ENCODE measurements at places on chromosomes 11 and 22.
A peak's percentile ranks its signal among the peaks of the same experiment; 100 is the strongest.

DNA sequence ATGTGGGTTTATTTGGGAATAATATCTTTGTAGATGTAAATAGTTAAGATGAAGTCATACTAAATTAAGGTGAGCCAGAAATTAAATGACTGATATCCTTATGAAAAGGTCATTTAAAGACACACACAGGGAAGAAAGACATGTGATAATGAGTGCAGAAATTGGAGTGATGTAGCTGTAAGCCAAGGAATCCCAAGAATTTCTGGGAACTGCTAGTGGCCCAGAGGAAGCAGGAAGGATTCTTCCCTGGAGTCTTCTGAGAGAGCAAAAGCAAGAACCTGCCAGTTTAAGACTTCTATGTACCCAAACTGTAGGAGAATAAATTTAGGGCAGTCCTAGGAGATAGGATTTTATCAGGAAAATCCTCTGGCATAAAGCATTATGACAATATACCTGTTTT is 66.9 kb downstream of the LRRC4C start:
- DNase-seq: no peak

- DNase-seq: no peak
Measured at GRCh38 chr22:31583861-31584485, 78.0 kb downstream of the PISD start.

DNA sequence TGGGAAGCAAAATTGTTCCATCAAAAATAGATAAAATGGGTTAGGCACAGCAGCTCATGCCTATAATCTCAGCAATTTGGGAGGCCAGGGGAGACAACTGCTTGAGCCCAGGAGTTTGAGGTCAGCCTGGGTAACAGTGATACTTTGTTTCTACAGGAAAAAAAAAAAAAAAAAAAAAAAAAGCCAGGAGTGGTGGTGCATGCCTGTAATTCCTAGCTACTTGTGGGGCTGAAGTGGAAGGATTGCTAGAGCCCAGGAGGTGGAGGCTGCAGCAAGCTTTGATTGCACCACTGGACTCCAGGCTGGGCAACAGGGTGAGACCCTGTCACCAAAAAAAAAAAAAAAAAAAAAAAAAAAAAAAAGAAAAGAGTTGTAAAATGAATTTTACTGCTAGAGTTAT is 49.6 kb downstream of the KIF18A start:
- DNase-seq: no peak

DNA sequence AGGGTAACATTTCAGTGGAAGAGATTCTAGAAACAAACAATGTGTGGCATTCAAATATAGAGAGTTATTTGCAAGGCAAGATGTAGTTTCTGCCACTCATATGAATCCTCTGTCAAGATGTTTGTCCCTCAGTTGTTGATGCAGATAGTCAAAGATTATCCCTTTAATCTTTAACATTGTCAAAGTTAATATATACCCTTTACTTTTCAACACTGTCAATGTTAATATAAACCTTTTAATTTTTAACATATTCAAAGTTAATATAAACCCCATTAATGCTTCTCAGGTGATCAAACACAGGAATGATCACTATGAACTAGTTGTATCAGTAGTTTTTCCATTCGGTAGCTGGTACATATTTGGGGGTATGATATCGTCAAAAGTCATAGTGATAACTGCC is 51.9 kb upstream of the PICALM start:
- no peak for DNase-seq

- no peak for DNase-seq
Measured at GRCh38 chr11:44601471-44602370, 36.3 kb downstream of the CD82 start.

- peak; percentile 52 for DNase-seq
Measured at GRCh38 chr11:12806113-12806512, 131.9 kb downstream of the TEAD1 start.

GRCh38 chr11:76076749-76077148 is 129.6 kb downstream of the WNT11 start:
- DNase-seq: no peak

GRCh38 chr11:60513496-60514460 is 1.4 kb upstream of the MS4A13 start:
- DNase-seq: no peak

DNA sequence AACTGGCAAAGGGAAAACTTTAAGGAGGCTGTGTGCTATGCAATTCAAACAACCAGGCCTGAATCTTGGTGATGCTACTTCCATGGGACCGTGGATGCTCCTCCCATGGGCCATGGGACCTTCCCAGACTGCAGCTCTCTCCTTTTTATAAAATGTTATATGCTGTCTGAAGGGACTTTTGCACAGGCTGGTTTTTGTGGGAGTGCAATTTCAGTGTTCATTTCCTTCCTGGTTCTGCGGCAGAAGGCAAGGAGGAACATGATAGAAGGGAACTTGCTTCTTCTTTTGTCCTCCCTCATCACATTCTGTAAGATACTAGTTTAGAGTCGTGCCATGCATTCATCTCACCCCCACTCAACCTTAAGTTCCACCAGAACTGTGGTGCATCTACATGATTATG is 68.9 kb downstream of the C11orf58 start:
- no peak for DNase-seq

GRCh38 chr22:29753808-29754657 is 12.8 kb downstream of the ZMAT5 start:
- DNase-seq: no peak

GRCh38 chr11:26073646-26074045 is 258.3 kb upstream of the ANO3 start:
- DNase-seq: no peak

DNA sequence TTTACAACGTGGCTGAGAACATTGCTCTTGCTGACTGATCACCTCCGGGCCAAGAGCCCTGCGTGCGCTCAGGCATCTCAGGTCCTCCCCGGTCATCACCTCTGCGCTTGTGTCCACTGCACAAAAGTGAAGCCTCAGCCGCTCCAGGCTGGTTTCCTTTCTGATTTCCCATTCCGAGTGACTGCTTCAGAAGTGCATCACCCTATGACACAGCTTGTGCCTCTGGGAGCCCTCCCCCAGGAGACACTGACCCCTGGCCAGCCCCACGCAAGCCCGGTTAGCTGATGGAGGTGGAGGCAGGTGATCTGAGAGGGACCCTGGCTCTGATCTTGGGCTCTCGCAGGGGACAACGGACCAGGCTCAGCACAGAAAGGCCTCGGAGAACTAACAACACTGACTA is 38.3 kb upstream of the GNB1L start:
- no peak for DNase-seq

DNA sequence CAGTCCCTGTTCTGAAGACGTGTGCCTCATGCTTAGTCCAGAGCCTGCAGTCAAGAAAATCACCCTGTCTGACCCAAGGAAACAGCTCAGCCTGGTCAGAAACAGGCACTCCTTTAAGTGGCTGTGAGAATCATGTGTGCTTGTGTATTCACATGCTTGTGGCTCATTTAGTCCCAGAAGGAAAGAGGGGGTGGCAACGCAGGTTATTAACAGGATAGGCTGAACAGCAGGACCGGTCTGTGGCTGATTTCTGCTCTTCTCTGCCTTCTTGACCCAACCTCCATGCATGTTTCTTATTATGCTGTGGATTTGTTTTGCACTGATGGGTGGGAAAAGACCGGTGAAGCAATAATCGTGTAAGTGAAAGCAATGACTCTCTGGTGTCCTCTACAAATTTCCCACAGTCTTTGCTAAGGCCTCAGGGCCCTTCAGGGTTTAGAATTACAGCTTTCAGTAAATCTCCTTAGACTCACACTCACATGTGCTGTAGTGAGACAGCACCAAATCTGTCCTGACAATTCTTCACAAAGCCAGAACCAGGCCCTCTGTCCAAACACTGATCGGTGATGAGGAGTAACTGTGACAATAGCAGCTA is 288.1 kb downstream of the ETS1 start:
- no peak for DNase-seq

GRCh38 chr11:45646275-45646927 is 19.0 kb downstream of the CHST1 start:
- DNase-seq: no peak

DNA sequence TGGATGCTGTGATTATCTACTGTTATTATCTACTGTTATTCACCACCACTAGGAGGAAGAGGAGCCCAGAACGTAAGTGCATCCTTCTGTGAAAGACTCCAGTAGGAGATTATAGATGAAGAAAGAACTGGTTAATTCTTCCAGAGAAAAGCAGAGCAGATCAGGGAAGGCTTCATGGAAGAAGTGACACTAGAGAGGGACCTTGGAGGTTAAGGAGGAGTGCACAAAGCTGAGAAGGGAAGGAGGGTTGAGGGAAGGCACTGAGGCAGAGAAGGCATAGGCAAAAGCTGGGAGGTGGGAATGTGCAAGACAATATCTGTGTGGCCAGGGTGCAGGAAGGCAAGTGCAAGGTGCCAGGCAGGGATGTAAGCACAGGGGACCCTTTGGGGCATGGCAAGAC is 13.5 kb downstream of the CRYBB1 start:
- no peak for DNase-seq

GRCh38 chr11:111086058-111086457 is 159.5 kb upstream of the POU2AF2 start:
- DNase-seq: no peak

DNA sequence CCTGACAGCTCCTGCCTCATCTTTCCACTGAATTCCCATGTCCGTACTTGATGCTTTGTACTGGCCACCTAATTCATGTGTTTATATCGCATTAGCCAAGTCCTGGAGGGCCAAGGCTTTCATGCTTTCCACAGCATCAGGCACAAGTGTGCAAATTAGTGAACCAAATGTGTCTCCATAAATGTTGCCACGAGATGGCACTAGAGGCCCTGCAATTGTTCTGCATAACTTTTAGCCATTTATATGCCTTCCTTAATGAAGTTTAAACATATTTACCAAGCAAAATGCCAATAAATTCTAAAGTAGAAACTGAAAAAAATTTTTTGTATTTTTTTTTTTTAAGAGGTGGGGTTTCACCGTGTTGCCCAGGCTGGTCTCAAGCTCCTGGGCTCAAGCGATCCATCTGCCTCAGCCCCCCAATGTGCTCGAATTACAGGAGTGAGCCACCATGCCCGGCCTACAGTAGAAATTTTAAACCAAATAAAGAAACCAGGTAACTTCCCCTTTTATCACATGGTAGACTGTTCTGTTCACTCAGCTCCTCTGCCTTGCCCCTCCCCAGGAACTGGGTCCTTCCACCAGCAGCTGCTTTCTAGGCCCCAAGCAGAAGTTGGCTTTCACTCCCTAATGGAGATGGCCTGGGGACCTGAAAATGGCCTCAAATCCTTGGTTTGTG is 20.8 kb upstream of the IL18BP start:
- no peak for DNase-seq

- no peak for DNase-seq
Measured at GRCh38 chr11:124674168-124674517, 439 bp downstream of the SPA17 start.

GRCh38 chr11:11491014-11491413 is 130.8 kb downstream of the GALNT18 start:
- no peak for DNase-seq

DNA sequence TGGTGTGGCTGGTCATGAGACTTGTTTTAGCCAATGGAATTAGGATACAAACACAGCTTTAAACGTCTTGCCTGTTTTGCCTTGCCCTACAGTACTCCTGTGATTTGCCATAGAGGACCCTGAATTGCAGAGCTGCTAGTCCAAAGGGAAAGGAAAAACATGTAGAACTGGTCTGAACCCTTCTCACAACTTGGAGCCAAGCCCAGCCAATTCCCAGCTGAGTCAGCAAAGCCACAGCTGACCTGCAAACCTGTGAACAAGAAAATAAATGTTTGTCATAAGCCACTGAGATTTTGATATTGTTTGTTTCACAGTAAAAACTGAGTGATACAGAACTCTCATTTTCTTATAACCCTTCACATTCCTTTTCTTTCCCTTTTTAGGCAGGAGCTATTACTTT is 360.5 kb upstream of the API5 start:
- DNase-seq: peak; percentile 26

- DNase-seq: no peak
Measured at GRCh38 chr11:123302751-123303195, 107.7 kb upstream of the CLMP start.

DNA sequence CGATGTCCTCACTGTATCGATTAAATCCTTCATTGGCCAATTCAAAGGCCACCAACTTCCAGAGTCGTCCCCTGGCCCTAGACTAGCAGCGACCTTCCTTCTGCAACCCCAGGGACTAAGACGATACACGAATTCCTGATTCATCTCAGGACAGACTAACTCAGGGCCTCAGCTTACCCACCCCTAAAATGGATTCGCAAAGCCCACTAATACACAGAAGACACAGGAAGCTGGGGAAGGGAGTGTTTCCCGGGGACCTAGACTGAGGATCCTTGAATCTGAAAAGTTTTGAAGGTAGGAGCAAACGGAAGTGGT is 509 bp downstream of the LAMTOR1 start:
- DNase-seq: no peak

DNA sequence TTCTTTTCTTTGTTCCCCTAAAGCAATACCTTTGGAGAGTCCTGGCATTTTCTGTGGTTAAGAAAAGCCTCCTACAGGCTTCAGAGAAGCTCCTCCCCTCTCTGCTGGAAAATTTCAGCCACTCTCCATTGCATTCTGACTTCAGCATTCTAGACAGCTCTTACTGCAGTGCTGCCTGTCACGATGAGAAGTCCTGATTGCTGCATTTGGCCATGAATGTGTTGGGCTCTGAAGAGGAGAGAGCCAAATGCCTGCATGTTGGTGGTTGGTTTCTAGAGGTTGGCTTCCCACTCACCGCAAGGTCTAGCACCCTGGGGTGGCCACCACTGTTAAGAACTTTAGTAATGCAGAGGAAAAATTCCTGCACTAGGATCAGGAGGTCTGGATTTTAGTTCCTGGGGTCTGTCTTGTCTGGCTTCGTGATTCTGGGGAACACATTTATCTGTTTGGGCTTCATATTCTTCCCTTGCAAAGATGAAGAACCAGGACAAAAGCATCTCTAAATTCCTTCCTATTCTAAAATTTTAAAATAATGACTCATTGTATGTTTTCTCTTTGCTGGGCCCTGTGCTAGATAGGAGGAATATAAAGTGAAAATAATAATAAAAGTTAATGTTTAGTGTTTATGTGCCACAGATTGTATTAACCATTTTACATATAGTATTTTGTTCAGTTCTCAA is 38.1 kb downstream of the COA4 start:
- DNase-seq: no peak

DNA sequence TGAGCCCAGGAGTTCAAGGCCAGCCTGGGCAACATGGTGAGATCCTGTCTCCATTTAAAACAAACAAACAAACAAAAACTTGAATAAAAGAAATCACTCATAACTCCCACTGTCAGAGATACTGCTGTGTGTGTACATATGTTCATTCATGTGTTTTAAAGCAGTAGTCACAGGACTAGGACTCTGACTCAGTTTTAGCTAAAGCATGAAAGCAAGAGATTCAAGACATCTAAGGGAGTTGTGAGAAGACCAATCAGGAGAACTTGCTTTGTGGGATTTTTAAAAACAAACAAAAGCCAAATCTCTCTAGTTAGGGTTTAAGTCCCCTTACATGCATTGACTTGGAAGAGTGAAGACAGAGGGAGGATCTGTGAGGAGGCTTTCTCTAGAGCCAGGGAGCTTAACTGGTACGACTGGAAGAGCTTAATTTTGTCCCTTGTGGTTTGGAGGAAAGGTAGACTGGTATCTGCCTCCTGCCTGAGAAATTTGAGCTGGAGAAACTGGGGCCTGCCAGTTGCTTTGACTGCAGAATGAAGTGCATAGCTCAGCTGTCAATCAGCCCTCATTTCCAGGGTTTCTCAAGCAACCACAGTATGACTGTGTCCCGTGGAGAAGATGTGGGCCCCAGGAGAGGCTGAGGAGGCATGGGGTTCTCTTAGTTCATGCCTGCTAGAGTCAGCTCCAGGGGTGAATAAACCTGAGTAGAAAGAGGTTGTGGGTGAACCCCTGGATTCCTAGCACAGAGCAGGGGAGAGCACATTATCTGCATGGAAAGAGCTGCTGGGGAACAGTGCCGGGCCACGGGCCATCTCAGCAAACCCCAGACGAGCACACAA is 30.6 kb downstream of the EXPH5 start:
- no peak for DNase-seq

Data from epithelial cell of prostate (primary cell).